ENCODE measurements at places on chromosomes 4 and X. TPM values are rescaled to one million over a fixed set of nuclear protein-coding genes. Genes with fewer than 3 reads are reported as not detected.

NIPAL1 gene
- total RNA-seq = 0.88 TPM

MECP2 gene
- 35.1 TPM for total RNA-seq

PABPC5 gene
- not detected for total RNA-seq

PQBP1 gene
- 59.2 TPM for total RNA-seq

ZDHHC15 gene
- total RNA-seq = not detected

ADGRG4 gene
- total RNA-seq = not detected

NAT8L gene
- 4.8 TPM for total RNA-seq

SERPINA7 gene
- not detected for total RNA-seq

PAGE5 gene
- total RNA-seq = 3.0 TPM

All from A172 (cell line).